Cortex of kidney (tissue), 1 donor: ENCODE measurements at places on chromosomes 16 and 17.

- DNase-seq: no peak
Measured at GRCh38 chr17:44981221-44981968, 13.3 kb upstream of the C1QL1 start.

DNA sequence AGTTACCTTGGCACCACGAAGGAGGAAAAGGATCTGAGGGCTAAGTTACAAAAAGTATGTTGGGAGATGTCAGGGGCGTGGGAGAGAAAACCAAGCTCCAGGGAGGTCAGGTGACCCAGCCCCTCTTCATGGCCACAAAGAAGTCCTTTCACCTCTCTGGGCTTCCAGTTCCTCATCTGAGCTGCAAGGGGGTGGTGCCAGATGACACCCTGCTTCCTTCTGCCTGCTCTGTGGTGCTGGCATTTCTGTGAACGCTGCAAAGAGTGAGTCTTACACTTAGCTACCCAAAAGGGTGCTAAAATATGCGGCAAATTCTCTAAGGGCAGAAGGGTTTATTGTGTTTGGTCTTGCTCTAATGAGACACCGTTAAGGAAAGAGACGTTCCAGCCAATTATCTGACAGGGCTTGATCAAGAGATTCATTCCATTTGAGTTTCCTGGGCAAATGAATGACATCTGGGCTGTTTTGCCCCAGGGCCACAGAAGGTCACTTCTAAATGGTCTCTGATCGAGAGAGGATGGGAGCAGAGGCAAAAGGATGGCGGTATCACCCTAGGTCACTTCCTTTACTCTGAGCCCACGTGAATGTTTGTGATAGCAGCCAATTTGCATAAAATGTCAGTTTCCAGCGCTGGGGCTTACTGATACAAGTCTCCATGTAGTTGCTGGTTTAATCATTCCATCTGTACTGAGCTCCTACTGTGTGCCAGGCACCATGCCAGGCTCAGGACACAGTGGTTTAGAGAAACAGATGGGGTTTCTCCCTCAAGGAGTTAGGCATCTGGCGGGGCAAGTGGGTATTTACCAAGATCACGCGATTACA, 210.2 kb downstream of the KATNIP start:
- no peak for DNase-seq

GRCh38 chr17:73420897-73421296, 109.1 kb upstream of the CDC42EP4 start:
- no peak for DNase-seq

DNA sequence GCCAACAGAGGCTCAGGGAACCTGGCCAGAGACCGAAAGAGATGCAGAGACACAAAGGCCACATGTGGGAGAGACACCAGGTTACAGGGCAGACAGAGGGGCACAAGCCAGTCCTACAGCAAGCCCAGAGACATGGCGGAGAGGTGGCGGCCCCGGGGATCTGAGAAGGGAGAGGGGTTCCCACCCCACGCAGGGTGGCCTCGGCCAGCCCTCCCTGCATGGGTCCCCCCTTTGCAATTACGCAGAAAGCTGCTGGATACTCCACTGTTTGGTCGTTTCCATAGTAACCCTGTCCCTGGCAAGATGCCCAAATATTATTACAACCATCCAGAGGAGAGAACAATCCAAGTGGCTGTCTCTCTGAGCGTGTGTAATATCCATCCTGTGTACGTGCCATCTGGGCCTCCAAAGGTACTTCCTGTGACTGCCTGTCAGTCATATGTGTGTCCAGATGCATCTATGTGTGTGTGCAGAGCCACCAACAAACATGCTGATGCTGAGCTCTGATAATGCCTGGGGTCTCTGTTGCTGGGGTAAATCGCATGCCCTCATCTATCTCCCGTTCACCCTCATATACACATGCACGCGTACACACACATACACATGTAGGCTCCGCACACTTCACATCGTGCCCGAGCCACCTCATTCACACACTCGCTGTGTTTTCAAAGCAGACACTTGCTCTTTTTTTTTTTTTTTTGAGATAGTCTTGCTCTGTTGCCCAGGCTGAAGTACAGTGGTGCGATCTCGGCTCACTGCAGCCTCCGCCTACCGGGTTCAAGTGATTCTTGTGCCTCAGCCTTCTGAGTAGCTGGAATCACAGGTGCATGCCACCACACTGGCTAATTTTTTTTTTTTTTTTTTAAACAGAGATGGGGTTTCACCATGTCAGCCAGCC, 5.5 kb downstream of the PCGF2 start:
- DNase-seq: no peak

DNA sequence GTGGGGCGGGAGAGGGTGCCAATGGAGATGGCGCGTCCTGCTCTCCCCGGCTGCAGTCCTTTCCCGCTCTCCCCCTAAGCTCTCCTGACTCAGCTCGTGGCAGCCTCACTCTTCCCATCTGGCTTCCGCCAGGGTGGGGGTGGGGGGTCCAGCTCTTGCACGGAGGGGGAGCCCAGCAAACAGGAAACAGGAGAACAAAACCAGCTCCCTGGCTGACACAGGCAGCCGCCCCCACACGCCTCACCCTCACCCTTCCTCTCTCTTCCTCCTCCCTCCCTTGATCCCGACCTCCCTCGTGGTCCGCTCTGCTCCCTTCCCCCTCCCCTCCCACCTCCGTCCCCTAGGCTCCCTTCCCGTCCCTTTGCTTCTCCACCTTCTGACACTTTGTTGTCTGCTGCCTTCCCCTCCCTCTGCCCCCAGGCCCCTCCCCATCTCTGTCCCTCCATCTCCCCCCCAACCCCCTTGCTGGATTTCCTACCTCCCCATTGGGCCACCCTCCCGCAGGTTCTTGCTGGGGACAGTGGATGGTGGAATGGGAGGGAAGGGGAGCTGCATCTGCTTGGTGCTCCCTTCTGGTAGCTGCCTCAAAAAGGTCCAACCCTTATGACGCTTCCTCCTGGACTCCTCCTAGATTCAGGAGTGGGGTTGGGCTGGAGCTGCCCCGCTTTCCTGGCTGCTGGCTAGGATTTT, 23.7 kb downstream of the ARHGAP23 start:
- no peak for DNase-seq
